Hematopoietic multipotent progenitor cell treated with erythropoietin and hydrocortisone succinate and interleukin-3 and kit ligand, for 4 days (in vitro differentiated cells): ENCODE measurements at places on chromosomes 12 and 14.

- DNase-seq = peak; percentile 13
Observed at GRCh38 chr14:53954551-53955228, 1.9 kb downstream of the BMP4 start.

GRCh38 chr12:81953541-81953940 is 194.4 kb upstream of the PPFIA2 start:
- peak; percentile 4 for DNase-seq

- DNase-seq = no peak
Observed at GRCh38 chr12:97142737-97143410, 235.8 kb downstream of the NEDD1 start.

GRCh38 chr14:33484264-33484663 is 466.6 kb downstream of the EGLN3 start:
- peak; percentile 81 for DNase-seq

DNA sequence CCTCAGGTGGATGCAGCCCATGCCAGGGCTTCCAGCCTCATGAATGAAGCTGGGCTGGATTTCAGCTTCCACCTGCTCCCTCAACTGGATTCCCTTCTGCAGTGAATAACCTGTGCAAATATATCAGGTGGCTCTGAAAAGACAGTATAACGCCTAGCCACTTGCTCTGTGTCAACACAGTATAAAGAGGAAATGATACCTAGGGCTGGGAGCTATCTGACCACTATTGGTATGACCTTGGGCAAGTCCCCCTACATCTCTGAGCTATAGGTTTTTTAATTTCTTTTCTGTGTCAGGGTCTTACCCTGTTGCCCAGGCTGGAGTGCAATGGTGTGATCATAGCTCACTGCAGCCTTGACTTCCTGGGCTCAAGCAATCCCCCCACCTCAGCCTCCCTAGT is 19.8 kb downstream of the ISM2 start:
- no peak for DNase-seq

GRCh38 chr12:77049767-77050353 is 15.5 kb downstream of the E2F7 start:
- peak; percentile 86 for DNase-seq

DNA sequence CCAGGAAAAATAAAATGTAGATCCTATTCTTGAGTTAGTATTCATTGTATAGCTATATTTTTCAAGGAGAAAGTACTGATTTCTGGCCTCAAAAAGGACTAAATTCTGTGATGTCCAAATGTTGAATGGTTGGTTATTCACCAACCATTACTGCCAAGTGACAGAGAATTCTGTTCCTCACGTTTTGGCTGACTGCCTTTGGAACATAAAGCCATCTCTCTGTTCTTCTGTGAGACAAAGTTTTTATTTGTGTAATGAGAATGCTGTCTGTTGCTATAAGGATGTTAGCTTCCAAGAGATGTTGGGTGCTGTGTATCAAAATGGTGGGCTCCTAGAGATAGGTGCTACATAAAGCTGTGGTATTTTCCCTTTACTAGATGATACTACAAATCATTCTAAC is 9.3 kb downstream of the ZNF410 start:
- no peak for DNase-seq

- no peak for DNase-seq
Observed at GRCh38 chr14:22978981-22979671, 3.2 kb downstream of the AJUBA start.

DNA sequence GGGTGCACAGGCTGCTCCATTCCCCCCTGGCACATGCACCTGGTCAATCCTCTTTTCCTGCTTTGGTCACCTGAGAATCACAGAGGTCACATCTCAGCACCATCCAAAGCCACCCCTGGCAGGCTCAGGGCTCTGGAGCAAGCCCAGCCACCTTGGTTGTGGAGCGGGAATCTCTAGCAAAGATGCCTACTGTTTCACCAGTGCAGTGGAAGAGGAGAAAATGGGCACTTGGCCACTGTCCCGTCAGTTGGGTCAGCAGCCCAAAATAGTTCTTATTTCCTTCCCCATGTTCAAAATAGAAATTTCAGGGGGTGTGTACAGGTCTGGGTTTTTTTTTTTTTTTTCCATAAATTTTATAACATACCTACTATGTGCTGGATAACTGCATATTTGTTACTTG is 18.3 kb downstream of the RTL1 start:
- no peak for DNase-seq

- DNase-seq = no peak
Observed at GRCh38 chr12:18612971-18613370, 124.8 kb downstream of the PLCZ1 start.

GRCh38 chr12:114415525-114415868 is 9.6 kb upstream of the TBX5 start:
- no peak for DNase-seq

GRCh38 chr14:22266142-22266442 is 322.9 kb downstream of the DAD1 start:
- DNase-seq = no peak

DNA sequence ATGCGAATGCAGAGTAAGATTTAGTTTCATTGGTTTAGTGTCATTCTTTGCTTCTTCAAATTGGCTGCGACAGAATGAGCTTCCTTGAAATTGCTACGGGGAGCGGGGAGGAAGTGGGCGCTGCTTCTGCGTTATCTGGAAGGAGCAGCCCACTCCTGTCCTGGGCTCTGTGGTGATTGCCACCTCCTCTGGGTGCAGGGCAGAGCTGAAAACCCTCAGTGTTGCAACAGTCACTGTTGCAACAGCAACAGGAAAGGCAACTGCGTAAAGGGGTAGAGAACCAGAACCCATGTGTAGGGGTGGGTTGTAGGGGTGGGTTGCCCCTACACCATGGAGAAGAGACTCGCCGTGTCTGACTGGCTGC is 57.7 kb downstream of the MAX start:
- DNase-seq = peak; percentile 99

- DNase-seq = peak; percentile 74
Observed at GRCh38 chr12:10562306-10562933, 51.0 kb downstream of the MAGOHB start.

DNA sequence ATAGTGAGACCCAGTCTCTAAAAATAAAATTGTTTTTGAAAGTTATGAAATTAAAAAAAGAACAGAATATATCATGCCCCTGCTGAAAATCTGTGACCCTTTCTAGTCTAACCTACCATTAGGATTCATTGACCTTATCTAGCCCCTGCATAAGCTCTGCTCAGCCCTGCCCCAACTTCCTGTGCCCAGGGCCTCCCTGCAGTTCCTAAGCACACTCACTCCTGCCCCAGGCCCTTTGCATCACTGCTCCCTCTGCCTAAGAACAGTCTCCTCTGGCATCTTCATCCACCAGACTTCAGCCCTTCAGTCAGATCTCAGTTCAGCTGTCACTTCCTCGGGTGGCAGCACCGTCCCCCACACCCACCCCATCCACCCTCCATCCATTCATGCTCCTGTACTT is 55.4 kb downstream of the SCARB1 start:
- peak; percentile 76 for DNase-seq

DNA sequence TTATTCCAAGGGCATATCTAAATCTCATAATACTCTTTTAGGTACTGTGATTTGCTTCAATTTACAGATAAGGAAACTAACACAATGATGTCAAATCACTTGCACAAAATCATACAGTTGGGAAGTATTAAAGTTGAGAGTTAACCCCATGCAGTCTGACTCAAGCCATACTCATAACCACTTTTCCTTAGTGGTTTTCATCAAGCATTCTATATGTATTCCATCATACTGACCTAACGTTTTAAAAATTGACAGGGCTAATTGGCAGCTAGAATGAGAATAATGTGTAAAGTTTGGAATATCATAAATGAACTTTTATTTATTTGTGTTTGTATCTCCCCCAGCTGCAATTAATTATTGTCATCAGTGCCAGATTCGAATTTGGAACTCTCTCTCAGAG is 20.9 kb downstream of the PUS7L start:
- DNase-seq = no peak
